ENCODE measurements at places on chromosomes 2 and 18. TPM values are rescaled to one million over a fixed set of nuclear protein-coding genes. Genes with fewer than 3 reads are reported as not detected.

- no peak for DNase-seq
These were observed 658.4 kb downstream of the NYAP2 start for GRCh38 chr2:226057914-226058313.

DNA sequence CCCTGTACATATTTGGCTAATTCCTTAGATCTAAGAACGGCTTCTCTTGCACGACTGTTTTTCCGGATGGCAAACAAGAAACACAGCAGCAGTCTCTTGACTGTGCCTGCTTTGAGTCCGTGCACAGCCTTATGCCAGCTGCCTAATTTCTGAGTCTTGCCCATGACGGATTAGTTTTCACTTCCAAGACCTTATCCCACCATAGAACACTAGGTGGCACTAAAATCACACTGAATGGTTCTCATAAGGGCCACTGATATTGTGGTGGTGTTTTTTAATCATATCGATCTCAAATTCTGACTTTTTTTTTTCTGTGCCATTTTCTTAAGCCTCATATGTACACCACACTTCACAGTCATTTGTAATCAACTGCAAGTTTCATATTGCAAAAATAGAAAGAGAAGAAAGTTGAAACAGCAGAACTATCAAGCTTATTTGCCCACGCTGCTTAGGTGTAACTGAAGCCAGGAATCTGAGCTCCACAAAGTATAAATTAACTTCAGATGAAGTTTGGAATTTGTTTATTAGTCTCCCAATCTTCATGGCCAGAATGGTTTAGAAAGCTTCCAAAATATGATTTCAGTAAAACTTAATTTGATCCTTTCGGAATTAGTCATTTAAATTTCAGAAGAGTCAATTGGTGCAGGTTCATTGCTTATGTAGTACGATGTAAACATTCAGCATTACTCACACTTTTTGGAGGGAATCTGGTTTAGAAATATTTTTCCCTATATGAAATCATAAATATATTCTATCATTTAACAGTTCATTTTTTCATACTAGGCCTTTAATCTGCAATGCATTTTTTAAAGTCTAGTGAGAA, 45.5 kb upstream of the SCN7A start:
- DNase-seq = no peak

- DNase-seq = no peak
These were observed 80.3 kb downstream of the VAPA start for GRCh38 chr18:9994026-9994570.

MPP4 gene
- 0.18 TPM for total RNA-seq

DNA sequence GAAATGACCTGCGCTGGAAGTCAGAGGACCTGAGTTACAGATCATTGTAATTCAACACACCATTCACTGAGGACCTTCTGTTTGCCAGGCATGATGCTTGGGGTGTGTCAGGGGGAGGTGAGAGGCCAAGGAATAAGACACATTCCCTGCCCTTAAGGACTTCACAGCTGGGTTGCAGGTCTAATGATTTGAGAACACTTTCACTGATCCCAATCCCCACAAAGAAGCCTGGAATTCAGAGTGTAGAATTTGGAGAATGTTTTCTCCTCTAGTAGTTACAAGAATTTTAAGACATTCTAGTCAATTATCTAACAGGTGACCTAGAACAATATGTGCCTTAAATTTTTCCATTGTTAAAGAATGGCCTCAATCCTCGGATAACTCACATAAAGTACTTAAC, 322.4 kb downstream of the TNS1 start:
- DNase-seq = no peak

DNA sequence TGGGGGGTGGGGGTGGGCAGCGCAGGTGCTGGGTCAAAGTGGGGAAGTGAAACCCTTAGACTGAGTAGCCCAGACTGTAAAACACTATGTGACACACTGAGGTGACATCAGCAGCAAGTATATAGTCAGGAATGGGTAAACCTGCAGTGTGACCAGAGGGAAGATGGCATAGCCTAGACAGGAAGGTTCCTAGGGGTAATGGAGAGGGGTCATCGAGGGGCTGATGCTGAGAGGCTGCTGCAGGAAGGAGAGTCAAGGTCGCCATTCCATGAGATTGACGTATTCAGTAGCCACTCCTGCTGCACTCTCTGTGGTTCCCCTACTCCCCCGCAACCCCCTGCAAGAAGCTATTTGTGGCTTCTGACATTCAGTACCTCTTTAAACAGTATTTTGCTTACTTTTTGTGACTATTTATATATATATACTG, 111.7 kb downstream of the CHST9 start:
- no peak for DNase-seq

- no peak for DNase-seq
These were observed 19.6 kb upstream of the RPIA start for GRCh38 chr2:88671786-88672427.

SS18 gene
- 95.2 TPM for total RNA-seq

- no peak for DNase-seq
These were observed 8.8 kb downstream of the SIX2 start for GRCh38 chr2:45000341-45000901.

- DNase-seq = no peak
These were observed 36.3 kb upstream of the TMEM131 start for GRCh38 chr2:98032086-98032485.

DNA sequence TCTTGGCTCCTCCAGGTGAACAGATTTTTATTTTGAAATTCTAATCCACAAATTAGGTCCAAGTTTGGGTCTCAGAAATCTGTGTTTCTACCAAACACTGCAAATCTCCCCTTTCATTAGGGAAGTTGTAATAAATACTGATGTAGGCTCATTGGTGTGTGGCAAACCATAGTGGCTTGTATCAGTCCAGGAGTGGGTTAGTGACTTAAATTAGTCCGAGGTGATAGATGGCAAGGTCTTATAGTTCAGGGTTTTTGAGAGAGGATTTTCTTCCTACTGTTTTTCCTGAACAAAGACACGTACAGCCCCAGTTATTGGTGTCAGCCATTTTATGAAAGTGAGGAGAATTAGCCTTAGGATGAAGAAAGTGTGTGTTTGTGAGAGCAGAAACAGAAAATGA, 74.6 kb downstream of the RPRM start:
- no peak for DNase-seq

ZBTB7C gene
- 9.1 TPM for total RNA-seq

GRCh38 chr2:237577956-237578870, 11.8 kb downstream of the PRLH start:
- no peak for DNase-seq

- DNase-seq = no peak
These were observed 27.3 kb downstream of the ZAP70 start for GRCh38 chr2:97740590-97741182.

DSC2 gene
- total RNA-seq = 64.7 TPM

- DNase-seq = no peak
These were observed 100.7 kb upstream of the FOSL2 start for GRCh38 chr2:28291811-28292440.

- DNase-seq = peak; percentile 52
These were observed 56.8 kb downstream of the SRD5A2 start for GRCh38 chr2:31523871-31524492.

ANKRD30B gene
- total RNA-seq = not detected

IGFBP5 gene
- total RNA-seq = 456 TPM

TFPI gene
- 89.7 TPM for total RNA-seq
